Activated CD4-positive, CD25-positive, alpha-beta regulatory T cell treated with anti-CD3 and anti-CD28 coated beads, Interleukin-2, amount 50 U/mL, for 16 hours (primary cell): ENCODE measurements at places on chromosomes 11 and 22.

DNA sequence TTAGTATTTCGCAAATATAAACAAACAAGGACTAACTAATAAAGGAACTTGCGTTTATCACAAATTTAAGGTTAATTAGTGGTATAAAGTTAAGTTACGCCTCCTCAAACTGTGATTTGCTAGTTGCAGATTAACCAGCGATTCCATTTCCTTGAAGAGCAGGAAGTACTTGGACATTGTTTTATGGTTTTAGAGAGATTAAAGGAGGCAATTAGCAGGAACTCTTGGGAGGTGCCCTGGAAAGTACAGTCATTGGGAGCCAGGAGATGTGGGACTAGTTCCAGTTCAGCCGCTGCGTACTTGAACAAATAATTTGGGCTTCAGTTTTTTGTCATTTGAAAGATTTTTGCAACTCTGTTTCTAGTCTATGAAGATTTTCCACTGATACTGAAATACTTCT is 3.3 kb downstream of the FAM118B start:
- no peak for DNase-seq

DNA sequence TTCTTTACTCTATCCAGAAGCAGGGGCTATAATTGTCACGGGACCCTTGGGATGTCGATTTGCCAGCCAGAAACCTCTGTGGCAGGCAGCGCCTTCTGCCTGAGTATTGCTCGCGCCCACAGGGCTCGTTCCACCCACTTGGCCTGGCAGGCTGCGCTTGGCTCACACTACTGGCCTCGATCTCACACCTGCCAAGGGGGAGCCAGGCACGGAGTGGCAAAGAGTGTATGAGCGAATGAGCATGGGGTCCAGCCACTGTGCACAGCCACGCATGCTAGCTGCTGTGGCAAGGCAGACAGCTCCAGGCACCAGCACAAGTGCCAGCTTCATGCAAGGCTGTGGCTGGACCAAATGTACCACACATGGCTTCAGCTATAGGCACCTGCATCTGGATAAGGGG is 599.8 kb downstream of the DLG2 start:
- DNase-seq = no peak

DNA sequence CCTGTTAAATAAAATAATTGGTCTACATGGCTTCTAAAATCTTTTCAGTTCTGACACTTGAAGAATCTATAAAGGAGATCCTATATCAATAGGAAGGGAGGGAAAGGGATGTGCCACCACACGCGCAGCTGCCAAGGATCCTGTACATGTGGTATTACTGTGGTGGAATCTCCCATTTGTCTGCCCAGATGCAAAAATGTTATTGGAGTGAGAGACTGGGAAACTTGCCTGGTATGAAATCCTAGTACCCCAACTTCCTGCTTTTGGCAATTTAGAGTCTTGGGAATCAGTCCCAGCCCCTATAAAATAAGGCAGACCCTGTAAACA is 81.9 kb upstream of the PICALM start:
- no peak for DNase-seq

DNA sequence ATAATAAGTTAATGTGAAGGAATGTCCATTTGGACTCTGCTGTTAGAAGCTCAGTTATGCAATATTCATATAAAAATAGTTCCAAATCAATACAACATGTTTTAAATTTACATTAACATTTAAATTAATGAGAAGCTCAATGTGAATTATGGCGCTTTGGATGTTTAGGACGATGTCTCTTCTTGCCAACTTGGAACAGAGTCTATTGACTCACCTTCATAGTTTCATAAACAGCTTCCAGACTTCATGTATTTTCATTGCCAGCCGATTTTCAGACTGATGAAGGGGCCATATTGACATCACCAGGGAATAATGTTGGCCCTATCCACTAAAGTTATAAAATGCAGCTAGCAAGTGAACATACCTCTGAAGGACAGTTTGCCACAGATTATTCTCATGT is 1136.2 kb downstream of the LRRC4C start:
- no peak for DNase-seq

- DNase-seq = no peak
These were observed at the start of gene ANGPTL5 for GRCh38 chr11:101916422-101916821. TSS of gene ANGPTL5 (minus strand) at chr11:101916522. CDS start at chr11:101907909, 8,613 bp downstream.

DNA sequence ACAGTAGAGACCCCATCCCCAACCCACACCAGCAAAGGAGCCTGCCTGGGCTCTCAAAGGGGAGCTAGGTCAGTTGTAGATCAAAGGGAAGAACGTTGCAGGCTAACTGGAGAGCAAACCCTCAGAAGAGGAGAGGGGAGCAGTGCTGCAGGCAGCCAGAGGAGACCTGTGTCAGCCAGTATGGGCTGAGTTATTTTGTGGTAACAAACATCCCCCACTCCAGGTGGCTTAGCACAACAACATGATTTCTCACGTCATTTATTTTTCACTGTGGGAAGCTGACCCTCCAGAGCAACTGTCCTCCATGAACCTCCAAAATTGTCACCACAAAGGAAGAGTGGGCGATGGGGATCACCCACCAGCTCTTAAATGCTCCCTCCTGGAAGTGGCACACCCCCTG is 19.8 kb upstream of the SHANK2 start:
- DNase-seq = no peak

- no peak for DNase-seq
These were observed 22.7 kb downstream of the CACNA1I start for GRCh38 chr22:39593066-39593930.

- no peak for DNase-seq
These were observed 565.9 kb downstream of the ETS1 start for GRCh38 chr11:128021349-128022006.

- DNase-seq = no peak
These were observed 34.3 kb downstream of the RCOR2 start for GRCh38 chr11:63882555-63883242.
